ENCODE measurements at places on chromosomes 1 and 21.

- DNase-seq: no peak
These were observed at the start of gene PLPPR4 for GRCh38 chr1:99264201-99265021. PLPPR4 (plus strand) TSS chr1:99264492; CDS start chr1:99264594, 102 bp downstream.

DNA sequence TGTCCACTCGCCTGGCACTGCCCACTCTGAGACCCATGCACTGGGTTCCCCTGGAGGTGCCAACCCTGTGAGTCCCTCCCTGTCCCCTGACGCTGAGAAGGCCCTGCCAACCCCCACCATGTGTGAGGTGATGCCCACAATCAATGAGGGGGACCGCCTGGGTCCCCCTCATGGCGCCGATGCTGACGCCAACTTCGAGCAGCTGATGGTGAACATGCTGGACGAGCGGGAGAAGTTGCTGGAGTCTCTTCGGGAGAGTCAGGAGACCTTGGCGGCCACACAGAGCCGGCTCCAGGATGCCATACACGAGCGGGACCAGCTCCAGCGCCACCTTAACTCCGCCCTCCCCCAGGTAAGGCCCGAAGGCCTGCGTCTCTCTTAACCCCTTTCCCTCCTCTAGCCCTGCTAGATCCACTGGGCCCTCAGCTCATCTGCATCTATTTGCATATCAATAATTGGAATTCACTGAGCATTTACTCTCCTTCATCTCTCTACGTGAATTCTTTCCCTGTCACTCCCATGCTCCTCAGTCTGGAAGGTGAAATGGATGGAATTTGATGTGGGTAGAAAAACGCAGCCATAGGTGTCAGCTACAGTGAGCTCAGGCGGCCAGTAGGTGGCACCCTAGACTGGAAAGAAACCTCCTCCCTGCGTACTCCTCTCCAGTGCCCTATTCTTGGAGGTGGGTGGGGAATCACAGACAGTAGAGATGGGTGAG is 12.8 kb downstream of the PPFIA4 start:
- peak; percentile 80 for DNase-seq

- DNase-seq: peak; percentile 31
These were observed 275.2 kb upstream of the NEGR1 start for GRCh38 chr1:72557446-72558049.

- no peak for DNase-seq
These were observed 6.0 kb upstream of the SLC27A3 start for GRCh38 chr1:153769221-153769620.

DNA sequence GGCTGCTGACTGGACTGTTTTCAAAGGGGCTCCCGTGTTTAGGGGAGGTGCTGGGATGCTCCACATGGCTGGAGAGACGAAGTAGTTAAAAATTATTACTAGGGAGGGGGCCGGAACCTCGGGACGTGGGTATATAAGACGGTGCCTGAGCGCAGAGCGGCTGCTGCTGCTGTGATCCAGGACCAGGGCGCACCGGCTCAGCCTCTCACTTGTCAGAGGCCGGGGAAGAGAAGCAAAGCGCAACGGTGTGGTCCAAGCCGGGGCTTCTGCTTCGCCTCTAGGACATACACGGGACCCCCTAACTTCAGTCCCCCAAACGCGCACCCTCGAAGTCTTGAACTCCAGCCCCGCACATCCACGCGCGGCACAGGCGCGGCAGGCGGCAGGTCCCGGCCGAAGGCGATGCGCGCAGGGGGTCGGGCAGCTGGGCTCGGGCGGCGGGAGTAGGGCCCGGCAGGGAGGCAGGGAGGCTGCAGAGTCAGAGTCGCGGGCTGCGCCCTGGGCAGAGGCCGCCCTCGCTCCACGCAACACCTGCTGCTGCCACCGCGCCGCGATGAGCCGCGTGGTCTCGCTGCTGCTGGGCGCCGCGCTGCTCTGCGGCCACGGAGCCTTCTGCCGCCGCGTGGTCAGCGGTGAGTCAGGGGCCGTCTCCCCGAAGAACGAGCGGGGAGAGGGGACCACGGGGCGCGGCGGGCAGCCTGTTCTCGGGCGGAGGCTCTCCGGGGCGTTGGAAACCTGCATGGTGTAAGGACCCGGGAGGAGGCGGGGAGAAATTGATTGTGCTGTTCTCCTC is at the start of gene CHODL:
Gene CHODL (plus strand): TSS at position 163 of the 793 bp plus-strand sequence. CDS start 391 bp downstream, at position 554.
- no peak for DNase-seq

- DNase-seq: no peak
These were observed 21.6 kb upstream of the TRAF5 start for GRCh38 chr1:211305044-211305443.

Data from pons (tissue), 1 donor.